COR-L47 (cell line): ENCODE measurements at places on chromosomes 3 and 15.

DNA sequence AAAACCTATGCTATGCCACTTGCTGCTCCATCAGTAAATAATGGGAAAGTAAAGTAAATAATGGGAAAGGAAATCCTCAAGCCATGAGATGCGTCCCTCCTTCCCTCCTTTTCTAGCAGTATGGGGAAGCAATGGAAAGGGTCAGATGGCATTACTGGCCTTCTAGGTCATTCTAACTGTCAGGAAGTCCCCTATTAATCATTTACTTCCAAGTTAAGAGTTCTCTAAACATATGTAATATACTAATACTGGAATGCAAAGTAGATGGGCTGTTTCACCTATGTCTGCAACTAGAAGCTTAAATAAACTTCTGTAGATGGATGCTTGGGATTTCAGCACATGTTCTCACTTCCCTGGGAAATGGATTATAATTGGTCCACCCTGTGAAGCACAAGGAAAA is 55.9 kb downstream of the MDFIC2 start:
- no peak for DNase-seq

DNA sequence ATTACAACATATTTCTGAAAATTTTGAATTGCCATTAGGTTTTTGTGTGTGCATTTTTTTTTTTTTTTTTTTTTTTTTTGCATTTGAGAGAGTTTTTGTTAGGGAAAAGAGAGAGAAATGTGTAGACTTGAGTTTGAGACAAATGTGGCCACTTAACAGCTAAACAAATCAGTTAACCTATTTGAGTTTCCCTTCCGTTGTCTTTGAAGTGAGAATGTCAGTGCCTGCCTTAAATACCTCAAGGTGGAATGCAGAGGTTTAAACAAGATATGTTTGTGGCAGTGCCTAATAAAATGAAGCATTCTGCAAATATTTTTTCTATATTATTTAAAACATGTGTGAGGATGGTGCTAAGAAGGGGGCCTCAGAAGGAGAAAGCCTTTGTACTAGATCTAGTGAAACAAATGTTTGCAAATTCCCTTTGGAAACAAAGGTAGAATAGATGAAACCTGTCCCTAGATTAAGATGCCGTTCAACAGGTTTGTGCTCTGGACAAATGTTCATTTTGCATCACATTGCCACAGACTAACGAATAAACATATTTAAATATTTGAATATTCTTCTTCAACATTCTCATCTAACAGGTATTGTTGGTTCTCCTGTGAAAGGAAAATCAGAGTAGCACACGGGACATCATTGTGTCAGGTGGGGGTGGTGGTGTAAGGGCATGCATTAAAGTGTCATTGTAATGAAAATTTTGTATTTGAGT is 80.7 kb downstream of the SATB1 start:
- DNase-seq = no peak

- DNase-seq = no peak
Observed at GRCh38 chr15:69973102-69973714, 124.5 kb downstream of the TLE3 start.

- DNase-seq = no peak
Observed at GRCh38 chr3:138197058-138197457, 10.0 kb downstream of the ARMC8 start.

GRCh38 chr3:123610331-123610730 is 25.5 kb upstream of the HACD2 start:
- DNase-seq = no peak

DNA sequence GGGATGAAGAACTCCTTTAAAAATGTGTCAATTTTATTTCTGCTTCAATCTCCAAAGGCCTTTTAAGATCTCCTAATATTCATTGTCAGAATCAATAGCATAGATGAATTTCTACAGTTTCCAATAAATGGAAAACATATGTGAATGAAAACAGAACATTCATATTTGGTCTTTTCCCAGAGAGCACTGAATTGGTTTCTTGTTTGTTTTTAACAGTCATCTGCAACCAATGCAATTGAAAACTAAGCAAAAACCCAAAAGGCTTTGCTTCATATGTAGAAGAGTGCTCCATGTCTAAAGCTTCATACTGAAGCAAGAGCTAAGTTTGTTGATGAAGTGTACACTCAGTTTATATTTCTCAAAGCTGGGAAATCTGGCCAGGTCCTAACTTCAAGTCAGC is 426.5 kb upstream of the CDIN1 start:
- DNase-seq = no peak

DNA sequence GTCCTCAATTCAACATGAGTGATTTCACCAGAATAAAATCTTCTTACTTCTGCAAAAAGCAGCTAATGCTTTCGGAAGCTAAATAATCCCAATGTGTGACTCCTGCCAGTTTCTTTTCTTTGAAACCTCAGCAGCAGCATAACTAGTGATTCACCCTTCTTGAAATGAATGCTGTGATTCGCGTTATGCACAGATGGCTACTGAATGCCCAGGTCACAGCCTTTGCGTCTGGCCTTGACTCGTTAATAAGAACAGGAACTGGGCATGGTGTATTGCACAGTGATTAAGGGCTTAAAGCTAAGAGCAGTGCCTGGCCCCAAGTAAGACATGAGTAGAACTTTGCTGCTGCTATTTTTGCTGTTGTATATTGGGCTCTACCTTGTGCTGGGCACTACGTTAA is 19.0 kb downstream of the CGNL1 start:
- DNase-seq = no peak

DNA sequence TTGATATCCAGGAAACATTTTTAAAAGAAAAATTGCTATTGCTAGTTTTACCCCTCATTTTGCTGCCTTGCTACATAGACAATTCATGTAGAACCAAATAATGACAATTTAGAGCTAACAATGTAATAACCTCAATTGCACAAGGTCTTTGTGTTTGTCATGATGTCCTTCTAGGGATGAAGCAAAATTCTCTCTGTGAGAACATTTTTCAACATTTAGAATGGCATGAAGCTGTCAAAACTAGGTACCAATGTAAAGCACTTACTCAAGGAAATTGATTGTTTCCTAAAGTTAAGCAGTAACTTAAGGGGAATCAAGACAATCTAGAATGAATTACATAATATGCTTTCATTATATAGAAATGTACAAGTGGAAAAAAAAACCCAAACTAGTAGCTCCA is 7.9 kb upstream of the FGF7 start:
- DNase-seq = no peak

- DNase-seq = no peak
Observed at GRCh38 chr15:72176159-72176558, 21.4 kb downstream of the GRAMD2A start.

- DNase-seq = no peak
Observed at GRCh38 chr3:39350714-39351113, 21.2 kb downstream of the CCR8 start.

DNA sequence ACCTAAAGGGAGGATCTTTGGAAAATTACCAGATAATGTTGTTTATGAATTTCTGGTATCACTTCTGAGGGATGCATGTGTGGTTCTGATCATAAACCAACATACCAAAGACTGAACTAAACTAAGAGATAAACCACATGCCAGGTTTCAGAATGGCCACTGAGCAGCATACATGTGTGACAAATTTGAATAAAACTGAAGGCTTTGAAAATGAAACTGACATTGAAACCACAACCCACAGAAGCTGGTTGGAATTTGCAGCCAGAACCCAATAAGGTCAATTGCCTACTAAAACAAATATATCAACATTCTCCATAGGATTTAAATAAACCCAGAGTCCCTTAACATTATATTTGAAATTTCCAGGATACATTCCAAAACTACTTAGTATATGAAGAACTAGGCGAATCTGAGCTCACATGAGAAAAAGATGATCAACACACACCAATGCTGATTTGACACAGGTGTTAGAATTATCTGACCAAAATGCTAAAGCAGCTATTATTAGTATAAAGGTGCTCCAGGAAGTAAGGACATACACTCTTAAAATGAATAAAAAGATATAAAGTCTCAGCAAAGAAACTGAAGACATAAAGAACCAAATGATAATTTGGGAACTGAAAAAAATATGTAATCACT is 125.0 kb downstream of the ZNF280D start:
- DNase-seq = no peak

DNA sequence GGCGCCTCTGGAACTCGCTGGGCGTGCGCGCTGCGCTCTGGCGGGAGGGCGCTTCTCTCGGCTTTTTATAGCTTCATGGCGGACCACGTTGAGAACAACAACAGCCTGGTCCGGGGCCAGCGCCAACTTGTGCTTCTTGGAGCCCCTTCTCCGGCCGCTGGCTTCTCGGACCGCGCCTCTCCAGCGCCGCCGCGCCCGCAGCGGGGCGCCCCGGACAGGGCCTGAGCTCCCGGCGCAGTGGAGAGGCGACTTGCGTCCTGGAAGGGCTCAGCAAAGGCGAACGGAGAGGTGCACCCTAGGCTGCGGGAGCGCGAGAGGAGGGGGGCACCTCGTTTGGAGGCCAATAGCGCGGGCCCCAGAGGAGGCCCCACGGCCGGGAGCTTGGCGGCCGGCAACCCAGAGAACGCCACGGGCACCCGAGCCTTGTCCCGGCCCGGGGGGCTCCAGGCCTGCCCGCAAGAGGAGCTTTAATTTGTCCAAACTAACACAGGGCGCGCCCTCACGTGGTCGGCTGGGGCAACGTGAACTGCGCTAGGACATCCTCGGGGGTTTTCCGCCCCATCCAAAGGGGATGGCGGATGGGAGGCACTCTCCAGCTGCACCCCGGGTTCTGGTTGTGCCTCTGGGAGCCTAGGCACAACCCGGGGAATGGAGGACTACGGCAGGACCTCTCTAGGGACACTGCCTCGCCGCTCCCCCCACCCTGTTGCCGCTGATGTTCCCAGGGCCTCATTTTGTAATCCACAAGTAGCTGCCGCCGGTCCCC is 37.8 kb downstream of the HMCES start:
- peak; percentile 90 for DNase-seq

DNA sequence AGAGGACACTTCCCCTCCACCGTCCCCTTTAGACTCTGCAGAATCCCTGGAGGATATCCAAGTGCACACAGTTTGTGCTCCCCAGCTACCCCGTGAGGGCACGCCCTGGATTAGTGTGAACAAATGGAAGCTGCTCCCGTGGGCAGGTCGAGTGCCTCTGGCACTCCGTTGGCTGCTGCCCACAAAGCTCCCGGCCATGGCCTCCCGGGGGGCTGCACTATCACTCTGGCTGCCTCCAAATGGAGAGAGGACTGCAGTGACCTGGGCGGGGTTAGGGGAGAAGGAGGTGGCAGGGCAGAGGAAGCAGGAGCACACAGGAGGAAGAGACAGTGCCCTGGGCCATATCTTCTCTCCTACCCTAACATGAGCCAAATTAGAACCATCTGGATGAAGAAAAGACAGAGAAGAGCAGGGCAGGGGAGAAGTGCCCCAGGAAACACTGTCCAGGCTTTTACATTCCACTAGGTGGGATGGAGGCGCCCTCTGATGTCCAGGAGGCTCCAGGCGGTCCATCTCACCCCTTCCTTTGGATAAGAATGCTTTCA is 29.4 kb upstream of the ACAD9 start:
- DNase-seq = no peak

GRCh38 chr3:62415312-62415801 is 42.0 kb upstream of the FEZF2 start:
- peak; percentile 24 for DNase-seq

GRCh38 chr3:70982700-70983140 is 600.8 kb downstream of the FOXP1 start:
- no peak for DNase-seq

- no peak for DNase-seq
Observed at GRCh38 chr15:100056411-100057072, 285.2 kb downstream of the ADAMTS17 start.

- DNase-seq = no peak
Observed at GRCh38 chr3:148102156-148102555, 595.5 kb upstream of the AGTR1 start.

GRCh38 chr3:46280105-46280797 is 38.0 kb downstream of the CCR3 start:
- DNase-seq = no peak

GRCh38 chr3:84439476-84439875 is 519.3 kb upstream of the CADM2 start:
- no peak for DNase-seq

- DNase-seq = peak; percentile 67
Observed at GRCh38 chr3:115146032-115146417, 1.1 kb downstream of the ZBTB20 start.

DNA sequence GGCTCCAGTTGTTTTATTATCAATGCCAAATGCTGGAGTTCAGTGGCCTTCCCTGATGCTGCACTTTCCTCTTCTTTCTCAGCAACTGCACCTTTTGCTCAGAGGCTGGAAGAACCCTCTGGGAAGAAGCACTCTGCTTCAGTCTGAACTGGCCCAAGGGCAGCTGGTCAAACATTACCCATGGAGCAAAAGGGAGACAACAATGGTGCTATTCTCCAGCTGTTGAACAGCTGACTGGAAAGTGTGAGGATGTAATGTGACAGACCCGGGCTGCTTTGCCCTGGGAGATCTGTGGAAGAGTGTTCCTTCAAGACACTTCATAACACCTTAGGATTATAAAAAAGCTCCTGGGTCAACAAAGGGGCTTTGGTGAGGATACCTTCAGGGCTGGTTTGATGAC is 84.9 kb downstream of the EPHB1 start:
- DNase-seq = peak; percentile 67

DNA sequence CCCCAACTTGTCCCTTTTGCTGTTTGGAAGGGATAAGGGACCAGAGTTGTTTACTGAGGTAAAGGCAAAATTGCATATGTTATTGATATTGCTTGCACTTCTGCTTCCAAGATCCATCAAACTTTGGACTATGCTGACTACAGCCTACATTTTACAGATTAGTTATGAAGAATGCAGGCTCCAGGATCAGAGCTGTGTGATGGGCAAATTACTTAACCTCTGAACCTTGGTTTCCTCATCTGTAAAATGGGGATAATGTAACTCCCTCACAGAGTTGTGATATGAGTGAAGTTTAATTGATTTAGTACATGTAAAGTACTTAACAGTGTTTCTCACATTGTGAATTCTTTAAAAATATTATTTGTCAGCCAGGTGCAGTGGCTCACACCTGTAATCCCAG is 15.9 kb downstream of the FAIM start:
- DNase-seq = no peak

- DNase-seq = no peak
Observed at GRCh38 chr3:149174901-149175300, 45.5 kb downstream of the HPS3 start.

GRCh38 chr15:70535955-70536338 is 227.4 kb downstream of the UACA start:
- DNase-seq = no peak

- DNase-seq = peak; percentile 91
Observed at GRCh38 chr3:192826214-192827006, 91.2 kb downstream of the MB21D2 start.

DNA sequence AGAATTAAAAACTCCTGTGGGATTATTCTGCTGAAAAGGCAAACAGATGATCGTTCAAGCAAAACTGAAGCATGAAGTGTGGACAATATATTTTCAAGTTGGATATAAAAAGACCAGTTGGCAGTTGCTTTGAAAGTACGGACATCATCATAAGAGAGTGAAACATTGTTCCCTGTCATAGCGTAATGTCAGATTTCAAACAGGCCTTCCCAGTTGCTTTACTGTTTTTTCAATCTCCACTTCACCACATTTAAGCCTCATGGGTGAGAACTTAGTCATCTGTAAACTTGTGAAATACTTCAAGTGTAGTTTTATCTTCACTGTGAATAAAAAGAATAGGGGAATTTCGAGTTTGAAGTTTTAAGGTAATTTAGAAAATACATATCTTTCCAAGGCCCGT is 435.1 kb upstream of the CNTN3 start:
- no peak for DNase-seq
